ENCODE measurements at places on chromosomes 7 and 10. TPM values are rescaled to one million over a fixed set of nuclear protein-coding genes. Genes with fewer than 3 reads are reported as not detected.

The CFAP46 gene
- 0.79 TPM for total RNA-seq

The TBRG4 gene
- total RNA-seq: 86.7 TPM

The MBL2 gene
- total RNA-seq: not detected

The DENND11 gene
- 8.7 TPM for total RNA-seq

The PLXDC2 gene
- total RNA-seq: 1.6 TPM

The EPO gene
- total RNA-seq: not detected

The SEC31B gene
- 0.42 TPM for total RNA-seq

The HTRA1 gene
- 78.0 TPM for total RNA-seq

The LRRN3 gene
- total RNA-seq: 0.07 TPM

All from airway epithelial cell (primary cell).